Neuronal stem cell (in vitro differentiated cells): ENCODE measurements at places on chromosomes 12 and 14.

GRCh38 chr14:100033347-100034075, 31.7 kb upstream of the EVL start:
- no peak for DNase-seq

DNA sequence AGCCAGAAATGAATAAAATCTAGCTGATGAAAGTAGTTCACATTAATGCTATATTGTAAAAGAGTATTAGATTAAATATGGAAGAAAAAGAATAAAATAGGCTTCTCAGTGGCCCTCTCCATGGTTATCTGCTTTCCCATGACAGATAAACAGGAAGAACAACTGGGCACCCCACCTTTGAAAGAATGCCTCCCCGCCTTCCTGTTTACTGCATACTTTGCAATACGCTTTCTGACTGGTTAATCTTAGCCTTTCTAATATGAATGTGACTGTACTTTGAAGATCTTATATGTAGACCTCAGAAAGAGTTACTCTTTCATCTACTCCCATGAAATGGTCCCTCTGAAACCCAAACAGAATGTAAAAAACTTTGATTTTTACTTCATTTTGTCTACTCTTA, 34.1 kb upstream of the DAAM1 start:
- no peak for DNase-seq

DNA sequence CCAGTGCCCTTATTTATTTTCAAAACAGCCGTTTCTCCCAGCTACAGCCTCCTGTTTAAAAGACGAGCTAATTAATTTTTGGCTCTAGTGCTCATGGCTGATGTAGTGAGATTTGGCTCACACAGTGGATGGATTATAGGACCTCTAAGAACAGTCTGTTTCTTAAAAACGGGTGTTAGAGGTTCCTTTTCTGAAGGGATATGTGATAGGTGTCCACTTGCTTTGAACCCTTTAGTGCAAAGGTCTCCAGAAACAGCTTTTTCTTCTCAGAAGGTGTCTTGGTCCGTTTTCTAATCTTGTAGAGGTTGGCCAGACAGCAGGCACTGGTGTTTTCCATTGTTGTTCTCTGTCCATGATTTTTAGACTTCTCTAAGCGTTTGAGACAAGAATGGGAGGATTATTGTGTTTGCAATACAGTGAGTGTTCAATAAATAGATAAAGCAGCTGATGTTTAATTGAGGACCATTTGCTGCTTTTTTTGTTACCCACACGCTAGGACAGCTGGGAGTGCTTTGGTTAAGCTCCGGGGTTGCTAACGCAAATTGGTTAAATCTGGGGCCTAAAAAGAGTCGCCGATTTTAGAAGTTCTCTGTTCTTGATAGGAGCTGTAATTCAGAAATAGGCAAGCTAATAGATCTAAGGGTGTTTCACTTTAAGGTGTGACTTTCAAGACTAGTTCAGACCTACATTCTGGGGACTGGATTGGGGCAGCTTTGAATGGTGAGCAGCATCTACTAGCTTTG, 1.0 kb downstream of the BORCS5 start:
- no peak for DNase-seq

GRCh38 chr14:76500480-76500879, 124.5 kb downstream of the ESRRB start:
- DNase-seq, result no peak

- no peak for DNase-seq
Measured at GRCh38 chr14:101069666-101070362, 166.3 kb upstream of the RTL1 start.
